ENCODE measurements at places on chromosomes 13 and 19.
A peak's percentile ranks its signal among the peaks of the same experiment; 100 is the strongest.

- DNase-seq: no peak
Measured at GRCh38 chr13:26526702-26527216, 30.7 kb upstream of the WASF3 start.

- peak; percentile 46 for DNase-seq
Measured at GRCh38 chr19:17235971-17236777, 9.5 kb downstream of the NR2F6 start.

DNA sequence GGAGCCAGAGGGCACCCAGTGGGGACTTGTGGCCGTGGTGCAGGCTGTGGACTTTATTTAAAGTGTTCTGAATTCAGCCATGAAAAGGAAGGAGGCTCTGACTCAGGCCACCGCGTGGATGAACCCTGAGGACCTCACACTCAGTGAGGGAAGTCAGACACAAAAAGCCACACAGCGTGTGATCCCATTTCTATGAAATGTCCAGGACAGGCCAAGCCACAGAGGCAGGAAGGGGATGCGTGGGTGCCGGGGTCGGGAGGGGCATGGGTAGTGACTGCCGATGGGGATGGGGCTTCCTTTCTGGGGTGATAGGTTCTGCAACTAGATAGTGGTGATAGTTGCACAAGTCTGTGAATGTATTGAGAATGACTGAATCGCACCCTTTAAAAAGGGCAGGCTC, 8.7 kb upstream of the ZBTB7A start:
- DNase-seq: peak; percentile 35

GRCh38 chr13:101331731-101332130, 84.6 kb downstream of the NALCN start:
- DNase-seq: no peak

- DNase-seq: no peak
Measured at GRCh38 chr13:40522282-40522681, 144.2 kb downstream of the FOXO1 start.
